Lower lobe of right lung (tissue), 2 donors: ENCODE measurements at places on chromosomes 2 and 18.

DNA sequence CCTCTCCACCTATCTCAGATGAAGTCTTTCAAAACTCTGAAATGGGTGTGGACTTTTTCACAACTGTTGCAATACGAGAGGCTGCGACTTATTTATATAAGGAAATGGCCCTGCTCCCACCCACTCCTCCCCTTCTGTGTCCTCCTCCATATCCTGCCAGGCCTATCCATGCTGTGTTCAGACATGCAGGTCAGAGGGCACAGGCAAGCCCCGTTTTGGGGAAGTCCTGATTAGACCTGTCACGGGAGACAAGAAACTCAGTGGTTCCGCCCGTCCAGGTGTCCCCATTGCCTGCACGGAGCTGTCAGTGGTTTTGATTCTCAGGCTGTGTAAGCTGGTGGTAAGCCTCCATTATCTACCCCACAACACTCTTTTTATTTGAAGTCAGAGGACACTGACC, 99.6 kb upstream of the MGAT5 start:
- no peaks in the 10 kb centered on the region for H3K27me3 ChIP-seq
- H3K4me3 ChIP-seq: no peak overlapping the region
- peak; percentile 86 for DNase-seq
- no peak overlapping the region for H3K27ac ChIP-seq
- no peaks in the 10 kb centered on the region for H3K36me3 ChIP-seq

DNA sequence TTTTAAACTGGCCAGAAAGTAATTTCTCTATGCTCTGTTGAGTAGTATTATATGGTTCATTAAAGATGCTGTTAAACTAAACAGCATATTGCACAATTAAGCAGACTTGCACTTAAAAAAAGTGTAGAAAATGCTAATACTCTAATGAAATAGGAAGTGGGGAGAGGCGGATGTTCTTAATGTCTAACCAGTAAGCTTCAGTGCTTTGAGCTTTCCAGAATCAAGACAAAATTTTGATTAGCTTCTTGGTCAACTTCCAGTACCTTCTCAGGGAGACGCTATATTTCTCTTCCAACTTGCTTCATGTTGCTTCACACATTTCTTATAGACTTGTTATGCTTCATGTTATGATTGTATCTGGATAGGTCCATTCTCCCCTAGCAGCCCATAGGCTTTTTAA, 89.1 kb downstream of the MAP2 start:
- H3K27ac ChIP-seq: no peak overlapping the region
- no peaks in the 10 kb centered on the region for H3K27me3 ChIP-seq
- H3K4me3 ChIP-seq: no peak overlapping the region
- H3K4me1 ChIP-seq: no peaks in the 10 kb centered on the region
- DNase-seq: no peak

GRCh38 chr2:38613126-38613848, 10.6 kb upstream of the HNRNPLL start:
- no peaks in the 10 kb centered on the region for H3K4me1 ChIP-seq
- DNase-seq: no peak
- no peaks in the 10 kb centered on the region for H3K36me3 ChIP-seq
- H3K27me3 ChIP-seq: no peaks in the 10 kb centered on the region

DNA sequence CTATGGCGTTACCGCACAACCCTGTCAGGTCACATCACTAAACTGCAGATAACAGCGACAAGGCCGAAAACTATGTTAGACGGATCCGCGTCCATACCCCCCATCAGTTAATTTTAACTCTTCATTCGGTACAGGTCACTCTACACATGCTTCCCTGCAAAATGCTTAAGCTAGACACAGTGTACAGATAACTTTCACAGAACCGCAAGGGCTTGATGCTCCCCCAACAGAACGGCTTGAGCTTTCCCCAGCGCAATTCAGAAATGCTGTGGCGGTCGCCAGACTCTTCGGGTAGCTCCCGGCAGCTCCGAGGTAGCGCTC, 283 bp upstream of the RBBP8 start:
- no peaks in the 10 kb centered on the region for H3K27me3 ChIP-seq
- no peak for DNase-seq
- peak overlapping the region; percentile 93 for H3K27ac ChIP-seq

- H3K36me3 ChIP-seq: no peaks in the 10 kb centered on the region
- DNase-seq: peak; percentile 81
- H3K27ac ChIP-seq: no peak overlapping the region
- peaks cover 29% of the 10 kb centered on the region for H3K4me1 ChIP-seq
Measured at GRCh38 chr2:151922845-151923666, 94.8 kb upstream of the ARL5A start.

DNA sequence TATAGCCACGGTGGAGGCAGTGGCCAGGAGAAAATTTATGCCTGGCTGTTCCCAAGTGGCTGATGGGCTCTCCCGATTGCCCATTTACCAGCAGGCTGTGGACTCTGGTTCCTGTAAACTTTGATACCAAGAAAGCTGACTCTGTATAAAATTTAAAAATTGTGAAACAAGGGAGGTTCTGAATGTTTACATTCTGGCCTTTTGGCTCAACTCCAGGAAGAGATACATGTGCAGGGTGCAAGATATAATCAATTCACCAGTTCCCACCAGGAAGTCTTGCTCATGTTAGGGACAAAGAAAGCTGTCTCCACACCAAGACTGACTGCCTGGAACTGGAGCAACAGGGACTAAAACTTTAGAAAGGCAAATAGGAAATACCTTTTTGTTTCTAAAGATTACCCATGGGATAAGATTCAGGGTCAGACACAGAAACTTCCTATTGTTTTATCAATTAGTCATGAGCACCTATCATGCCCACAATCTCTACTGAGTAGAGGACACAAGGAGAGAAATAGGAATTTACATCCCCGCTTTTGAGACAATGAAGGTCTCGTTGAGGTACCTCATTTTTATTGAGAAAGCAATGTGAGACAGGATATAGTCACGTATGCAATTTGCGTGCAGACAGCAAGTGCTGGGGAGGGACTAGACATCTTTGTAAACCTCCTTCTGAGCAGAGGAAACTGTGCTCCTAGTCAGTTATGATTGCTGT, 123.5 kb downstream of the LIPG start:
- DNase-seq: no peak
- H3K27ac ChIP-seq: no peak overlapping the region
- H3K36me3 ChIP-seq: no peaks in the 10 kb centered on the region
- no peaks in the 10 kb centered on the region for H3K4me1 ChIP-seq
- no peak overlapping the region for H3K4me3 ChIP-seq

GRCh38 chr18:31230495-31230894, 67.8 kb upstream of the DSC1 start:
- H3K36me3 ChIP-seq: no peaks in the 10 kb centered on the region
- H3K27ac ChIP-seq: no peak overlapping the region
- H3K4me1 ChIP-seq: no peaks in the 10 kb centered on the region
- no peaks in the 10 kb centered on the region for H3K27me3 ChIP-seq
- no peak overlapping the region for H3K4me3 ChIP-seq

- no peaks in the 10 kb centered on the region for H3K36me3 ChIP-seq
- H3K27ac ChIP-seq: no peak overlapping the region
- peaks cover 5% of the 10 kb centered on the region for H3K4me1 ChIP-seq
- H3K4me3 ChIP-seq: no peak overlapping the region
- H3K27me3 ChIP-seq: no peaks in the 10 kb centered on the region
Measured at GRCh38 chr2:84704505-84705244, 176.2 kb downstream of the TRABD2A start.

- H3K4me3 ChIP-seq: no peak overlapping the region
- no peaks in the 10 kb centered on the region for H3K27me3 ChIP-seq
- DNase-seq: no peak
- H3K36me3 ChIP-seq: no peaks in the 10 kb centered on the region
- H3K27ac ChIP-seq: no peak overlapping the region
Measured at GRCh38 chr18:13541621-13542519, 184.5 kb downstream of the FAM210A start.

DNA sequence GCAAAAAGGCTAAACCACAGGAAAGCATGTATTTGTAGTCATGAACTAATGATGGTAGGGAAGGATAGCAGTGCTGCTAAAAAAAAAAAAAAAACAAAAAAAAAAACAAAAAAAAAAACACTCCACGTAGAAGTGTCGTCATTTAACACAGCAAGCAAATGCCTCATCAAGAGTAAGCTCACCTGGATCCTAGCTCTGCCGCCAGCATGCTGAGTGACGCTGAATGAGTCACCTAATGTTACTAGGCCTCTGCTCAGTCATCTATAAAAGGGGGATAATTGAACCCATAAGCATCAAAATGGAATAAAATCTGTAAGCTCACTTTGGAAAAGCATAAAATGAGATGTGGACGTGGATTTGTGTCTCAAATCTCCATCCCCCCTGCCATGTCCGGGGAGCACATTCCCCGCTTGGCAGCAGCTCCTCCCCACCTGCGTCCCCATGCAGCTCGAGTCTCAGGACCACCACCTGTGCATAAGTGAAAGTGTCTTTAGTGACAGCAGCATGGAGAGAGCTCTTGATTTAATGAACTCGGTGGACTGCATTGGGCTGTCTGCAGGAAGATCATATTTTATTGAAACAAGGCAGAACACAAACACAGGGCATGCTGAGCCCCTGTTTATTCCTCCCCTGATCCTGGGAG, 427.5 kb downstream of the LRATD1 start:
- DNase-seq: no peak
- H3K36me3 ChIP-seq: no peaks in the 10 kb centered on the region
- no peaks in the 10 kb centered on the region for H3K4me1 ChIP-seq
- H3K4me3 ChIP-seq: no peak overlapping the region
- H3K27ac ChIP-seq: no peak overlapping the region
- no peaks in the 10 kb centered on the region for H3K27me3 ChIP-seq

- no peaks in the 10 kb centered on the region for H3K27me3 ChIP-seq
- no peak overlapping the region for H3K27ac ChIP-seq
- H3K4me3 ChIP-seq: no peak overlapping the region
- no peaks in the 10 kb centered on the region for H3K4me1 ChIP-seq
Measured at GRCh38 chr2:124478761-124479160, 453.7 kb downstream of the CNTNAP5 start.

GRCh38 chr2:223853425-223853837, 16.0 kb upstream of the AP1S3 start:
- no peak for DNase-seq
- no peak overlapping the region for H3K27ac ChIP-seq
- H3K4me1 ChIP-seq: no peaks in the 10 kb centered on the region
- H3K4me3 ChIP-seq: no peak overlapping the region
- H3K27me3 ChIP-seq: no peaks in the 10 kb centered on the region
